Vein endothelial cell (primary cell): ENCODE measurements at places on chromosomes 1 and 21. TPM values are rescaled to one million over a fixed set of nuclear protein-coding genes. Genes with fewer than 3 reads are reported as not detected.

PALMD gene
- total RNA-seq: 137 and 182 TPM in 2 replicates

CACNA1E gene
- total RNA-seq: under 0.01 TPM in 1 of 2 replicates, not detected in the other

TNFRSF18 gene
- not detected in 2 replicates for total RNA-seq

KRTAP19-7 gene
- total RNA-seq: not detected in 2 replicates

BTBD19 gene
- 17.3 and 32.7 TPM in 2 replicates for total RNA-seq

B3GALT2 gene
- total RNA-seq: 0.33 and 0.67 TPM in 2 replicates

PTPRC gene
- 0.33 TPM in 1 of 2 replicates, not detected in the other for total RNA-seq
